ENCODE measurements at places on chromosomes 1 and 21.

DNA sequence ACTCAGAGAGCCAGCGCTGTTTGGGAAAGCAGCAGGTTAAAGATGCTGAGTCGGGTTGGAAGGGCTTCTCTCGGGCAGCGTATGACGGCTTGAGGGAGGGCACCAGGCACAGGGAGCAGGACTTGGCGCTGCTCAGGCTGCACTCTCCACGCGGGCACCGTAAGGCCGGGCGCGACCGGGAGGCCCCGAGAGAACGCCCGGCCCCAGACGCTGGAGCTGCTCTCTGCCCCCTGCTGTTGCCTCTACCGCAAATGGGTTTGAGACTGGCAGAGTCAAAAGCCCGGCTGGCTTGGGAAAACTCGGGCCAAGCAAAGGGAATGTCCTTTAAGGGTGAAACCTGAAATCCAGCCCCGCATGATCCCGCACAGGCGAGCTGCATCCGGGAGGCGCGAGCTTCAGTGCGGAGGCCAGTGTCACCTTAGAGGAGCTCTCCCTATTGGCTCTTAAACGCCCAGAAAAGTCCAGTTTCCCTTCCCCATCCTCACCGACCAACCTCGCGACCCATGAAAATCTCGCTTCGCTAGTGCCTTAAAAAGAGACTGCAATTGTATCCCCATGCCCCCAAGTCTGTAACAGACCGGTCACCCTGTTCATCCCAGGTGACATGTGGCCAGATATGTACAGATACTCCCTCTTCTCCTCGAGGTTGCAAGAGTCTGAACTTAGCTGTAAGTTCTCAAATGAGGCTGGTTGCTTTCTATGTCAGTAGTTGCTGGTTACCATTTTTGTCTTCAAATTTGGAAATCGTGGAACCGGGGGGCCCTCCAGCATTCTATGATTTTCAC, 1.1 kb downstream of the PRRX1 start:
- no peaks in the 10 kb centered on the region for H3K36me3 ChIP-seq
- peaks cover 43% of the 10 kb centered on the region for H3K4me1 ChIP-seq
- peak; percentile 38 for DNase-seq
- H3K27ac ChIP-seq: peak overlapping the region; percentile 94
- peak overlapping the region; percentile 91 for H3K4me3 ChIP-seq
- H3K27me3 ChIP-seq: no peaks in the 10 kb centered on the region

DNA sequence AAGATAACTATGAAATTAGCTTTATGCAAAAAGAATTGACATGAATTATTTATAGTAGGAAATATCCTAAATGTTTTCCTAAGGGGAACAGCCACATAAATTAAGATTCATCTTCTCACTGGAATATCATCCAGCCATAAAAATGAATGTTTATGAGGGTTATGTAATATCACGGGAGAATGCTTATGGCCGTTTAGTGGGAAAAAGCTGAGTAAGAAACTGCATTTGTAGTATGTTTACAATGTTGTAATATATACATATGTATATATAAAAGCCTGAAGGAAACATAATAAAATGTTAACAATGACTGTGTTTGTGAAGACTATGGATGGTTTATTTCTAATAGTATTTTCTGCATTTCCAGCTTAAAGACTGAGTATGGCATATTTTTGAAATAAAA, 152.3 kb upstream of the DNAH14 start:
- H3K4me1 ChIP-seq: no peaks in the 10 kb centered on the region
- H3K27me3 ChIP-seq: no peaks in the 10 kb centered on the region
- no peak for DNase-seq
- no peak overlapping the region for H3K4me3 ChIP-seq
- no peaks in the 10 kb centered on the region for H3K36me3 ChIP-seq

GRCh38 chr1:209641832-209642172, 10.4 kb downstream of the LAMB3 start:
- DNase-seq: no peak
- no peak overlapping the region for H3K27ac ChIP-seq
- no peaks in the 10 kb centered on the region for H3K27me3 ChIP-seq
- H3K36me3 ChIP-seq: no peaks in the 10 kb centered on the region
- H3K4me3 ChIP-seq: no peak overlapping the region

- no peaks in the 10 kb centered on the region for H3K4me1 ChIP-seq
- H3K27ac ChIP-seq: no peak overlapping the region
- H3K27me3 ChIP-seq: no peaks in the 10 kb centered on the region
- no peak for DNase-seq
Measured at GRCh38 chr1:73930293-73930692, 267.7 kb downstream of the LRRIQ3 start.

Measured in astrocyte (in vitro differentiated cells and primary cell).